ENCODE measurements at places on chromosomes 4 and X. TPM values are rescaled to one million over a fixed set of nuclear protein-coding genes. Genes with fewer than 3 reads are reported as not detected.

Gene SAGE1
- not detected for total RNA-seq

Gene SMIM31
- total RNA-seq = not detected

Gene TEX11
- not detected for total RNA-seq

Gene CENPE
- 8.1 TPM for total RNA-seq

Gene ANK2
- total RNA-seq = 0.72 TPM

Gene RIBC1
- 0.63 TPM for total RNA-seq

Gene HTRA3
- 20.4 TPM for total RNA-seq

Gene CFP
- 0.17 TPM for total RNA-seq

Gene ASB9
- 20.2 TPM for total RNA-seq

Gene F11
- not detected for total RNA-seq

Gene GPAT3
- 33.5 TPM for total RNA-seq

Gene COX7B
- 553 TPM for total RNA-seq

Gene C4orf54
- total RNA-seq = not detected

Gene CFAP47
- 0.02 TPM for total RNA-seq

Gene RHOXF2B
- not detected for total RNA-seq

Gene TMSB15A
- 0.56 TPM for total RNA-seq

Gene HSD17B13
- total RNA-seq = 0.05 TPM

Gene SYP
- 2.8 TPM for total RNA-seq

Gene MBTPS2
- 24.9 TPM for total RNA-seq

Gene MGARP
- total RNA-seq = 0.95 TPM

Gene OTC
- not detected for total RNA-seq

Gene TRPC5OS
- not detected for total RNA-seq

Gene SSX3
- total RNA-seq = not detected

Gene GAGE1
- total RNA-seq = not detected

Gene RBM47
- 24.6 TPM for total RNA-seq

Gene STATH
- not detected for total RNA-seq

Gene TLR6
- 2.4 TPM for total RNA-seq

Gene SCOC
- 26.3 TPM for total RNA-seq

Gene FGF5
- 0.32 TPM for total RNA-seq

All from A549 treated with Hydrocortisone at 1 μM for 4 hours (cell line).